ENCODE measurements at places on chromosomes 12 and 14.
A peak's percentile ranks its signal among the peaks of the same experiment; 100 is the strongest.

DNA sequence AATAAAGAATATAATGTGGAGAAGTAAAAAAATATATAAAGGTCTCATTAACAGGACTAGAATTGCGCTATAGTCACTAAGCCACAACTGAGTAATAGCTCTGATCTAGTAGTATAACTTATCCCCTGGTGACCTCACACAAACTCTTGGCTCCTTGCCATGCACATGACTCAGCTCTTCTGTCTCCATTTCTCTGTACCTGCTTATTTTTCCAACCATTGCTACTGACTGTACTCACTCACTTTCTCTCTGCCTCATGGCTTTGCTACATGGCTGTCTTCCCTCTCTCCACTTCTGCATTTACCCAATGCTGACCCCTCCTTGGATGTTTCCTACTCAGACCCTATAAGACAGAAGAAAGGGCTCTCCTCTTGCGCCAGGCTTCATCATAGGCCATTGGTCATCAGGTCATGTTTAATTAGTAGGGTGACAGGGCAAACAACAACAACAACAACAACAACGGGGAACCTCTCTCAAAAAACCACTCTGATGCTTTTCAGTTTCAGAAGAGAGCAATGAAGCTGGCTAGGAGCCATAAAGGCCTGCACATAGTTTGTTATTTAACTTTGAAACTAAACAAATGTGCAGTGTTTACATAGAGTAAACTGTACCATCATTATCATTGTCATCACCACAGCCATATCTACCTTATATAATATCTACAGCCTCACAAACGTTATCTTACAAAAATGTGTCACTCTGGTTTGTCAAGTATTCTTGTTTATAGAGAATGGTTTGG lies 25.6 kb upstream of the KRAS start:
- DNase-seq: peak; percentile 51

GRCh38 chr14:36939265-36939664 lies 233.1 kb downstream of the SLC25A21 start:
- DNase-seq: no peak

DNA sequence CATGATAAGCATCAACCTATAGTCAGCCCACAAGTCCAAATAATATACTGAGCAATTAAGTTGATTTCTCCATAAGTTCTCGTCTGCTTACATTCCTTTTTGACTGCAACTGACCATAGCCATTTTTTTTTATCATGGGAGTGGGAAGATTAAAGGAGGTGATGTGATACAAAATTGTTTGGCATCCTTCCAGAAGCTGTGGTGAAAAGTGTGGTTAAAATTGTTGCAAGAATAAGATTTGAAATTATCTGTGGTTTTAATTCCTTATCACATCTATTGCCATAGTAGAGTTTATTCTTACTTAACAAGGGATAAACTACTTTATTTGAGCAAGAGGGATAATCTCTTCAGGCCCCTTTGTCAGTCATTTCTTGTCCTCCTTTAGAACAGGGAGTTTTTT lies 50.7 kb downstream of the LIN52 start:
- DNase-seq: no peak

DNA sequence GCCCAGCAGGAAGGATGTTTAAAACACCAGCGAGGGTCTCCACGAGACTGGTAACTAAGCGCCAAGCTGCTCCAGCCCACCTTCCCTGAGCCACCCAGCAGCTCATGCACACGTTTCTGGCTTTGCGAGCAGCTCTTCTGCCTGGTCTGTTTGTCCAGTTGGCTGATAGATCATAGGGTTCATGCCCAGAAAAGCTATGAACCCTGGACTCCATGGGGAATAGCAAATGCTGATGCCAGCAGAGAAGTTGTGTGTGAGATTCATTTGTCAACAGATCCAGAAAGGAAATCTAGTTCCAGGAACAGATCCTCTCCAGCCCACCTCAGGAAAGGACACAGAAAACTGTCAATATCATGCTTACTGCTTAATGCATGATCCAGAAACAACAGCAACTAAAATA lies 28.2 kb upstream of the RIMBP2 start:
- no peak for DNase-seq

GRCh38 chr14:97217111-97217885 lies 420.1 kb downstream of the VRK1 start:
- no peak for DNase-seq

DNA sequence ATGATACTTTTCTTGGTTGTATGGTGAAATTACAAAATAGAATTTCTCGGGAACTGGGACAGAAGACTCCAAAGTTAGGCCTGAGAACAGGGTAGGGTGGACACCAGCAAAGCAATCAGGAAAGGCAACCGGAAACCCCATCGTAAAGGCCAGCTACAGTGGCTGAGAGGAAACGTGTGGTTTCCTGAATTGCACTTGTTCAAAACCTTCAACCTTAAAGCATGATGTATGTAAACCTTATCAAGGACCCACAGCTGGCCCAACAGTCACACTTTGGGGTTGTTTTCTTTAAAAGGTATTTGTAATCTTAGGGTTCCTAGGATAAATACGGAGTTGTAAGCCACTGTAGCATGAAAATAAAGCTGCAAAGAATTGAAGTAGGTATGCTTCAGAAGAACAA lies 2.2 kb upstream of the PTGDR start:
- DNase-seq: no peak

DNA sequence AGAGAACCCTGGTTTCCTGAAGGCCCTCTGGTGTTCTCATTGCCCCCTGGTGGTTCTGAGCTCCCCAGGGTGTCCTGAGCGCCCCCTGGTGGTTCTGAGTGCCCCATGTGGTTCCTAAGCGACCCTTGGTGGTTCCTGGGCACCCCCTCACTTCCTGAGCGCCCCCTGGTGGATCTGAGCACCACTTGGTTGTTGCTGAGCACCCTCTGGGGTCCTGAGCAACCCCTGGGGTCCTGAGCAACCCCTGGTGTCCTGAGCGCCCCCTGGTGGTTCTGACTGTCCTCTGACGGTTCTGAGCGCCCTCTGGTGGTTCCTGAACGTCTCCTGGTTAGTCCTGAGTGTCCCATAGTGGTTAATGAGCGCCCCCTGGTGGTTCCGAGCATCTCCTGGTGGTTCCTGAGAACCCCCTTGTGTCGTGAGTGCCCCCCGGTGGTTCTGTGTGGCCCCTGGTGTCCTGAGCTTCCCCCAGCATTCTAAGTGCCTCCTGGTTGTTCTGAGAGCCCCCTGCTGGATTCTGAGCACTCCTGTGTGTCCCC lies 568.3 kb downstream of the TMEM121 start:
- peak; percentile 29 for DNase-seq

- DNase-seq: no peak
Observed at GRCh38 chr12:109735051-109735521, 21.5 kb downstream of the FAM222A start.
